C1 segment of cervical spinal cord (tissue), 14 donors: ENCODE measurements at places on chromosomes 12 and 14.

- no peak for DNase-seq
These were observed 101.6 kb upstream of the PLEKHG7 start for GRCh38 chr12:92601176-92601575.

DNA sequence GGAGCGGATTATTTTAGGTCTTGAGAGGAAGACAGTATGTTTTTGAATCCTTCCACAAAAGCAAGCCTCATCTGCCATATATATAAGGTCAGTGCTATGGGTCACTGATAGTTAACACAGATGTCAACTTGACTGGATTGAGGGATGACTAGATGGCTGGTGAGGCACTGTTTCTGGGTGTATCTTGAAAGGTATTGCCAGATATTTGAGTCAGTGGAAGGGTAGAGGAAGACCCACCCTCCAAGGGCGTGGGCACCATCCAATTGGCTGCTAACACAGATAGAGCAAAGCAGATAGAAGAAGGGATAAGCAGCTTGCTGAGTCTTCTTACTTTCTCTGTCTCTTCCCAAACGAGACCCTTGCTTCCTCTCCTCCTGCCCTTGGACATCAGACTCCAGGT, 185.0 kb upstream of the BTG1 start:
- DNase-seq: no peak

- no peak for DNase-seq
These were observed 19.4 kb upstream of the LIMA1 start for GRCh38 chr12:50302686-50303085.

DNA sequence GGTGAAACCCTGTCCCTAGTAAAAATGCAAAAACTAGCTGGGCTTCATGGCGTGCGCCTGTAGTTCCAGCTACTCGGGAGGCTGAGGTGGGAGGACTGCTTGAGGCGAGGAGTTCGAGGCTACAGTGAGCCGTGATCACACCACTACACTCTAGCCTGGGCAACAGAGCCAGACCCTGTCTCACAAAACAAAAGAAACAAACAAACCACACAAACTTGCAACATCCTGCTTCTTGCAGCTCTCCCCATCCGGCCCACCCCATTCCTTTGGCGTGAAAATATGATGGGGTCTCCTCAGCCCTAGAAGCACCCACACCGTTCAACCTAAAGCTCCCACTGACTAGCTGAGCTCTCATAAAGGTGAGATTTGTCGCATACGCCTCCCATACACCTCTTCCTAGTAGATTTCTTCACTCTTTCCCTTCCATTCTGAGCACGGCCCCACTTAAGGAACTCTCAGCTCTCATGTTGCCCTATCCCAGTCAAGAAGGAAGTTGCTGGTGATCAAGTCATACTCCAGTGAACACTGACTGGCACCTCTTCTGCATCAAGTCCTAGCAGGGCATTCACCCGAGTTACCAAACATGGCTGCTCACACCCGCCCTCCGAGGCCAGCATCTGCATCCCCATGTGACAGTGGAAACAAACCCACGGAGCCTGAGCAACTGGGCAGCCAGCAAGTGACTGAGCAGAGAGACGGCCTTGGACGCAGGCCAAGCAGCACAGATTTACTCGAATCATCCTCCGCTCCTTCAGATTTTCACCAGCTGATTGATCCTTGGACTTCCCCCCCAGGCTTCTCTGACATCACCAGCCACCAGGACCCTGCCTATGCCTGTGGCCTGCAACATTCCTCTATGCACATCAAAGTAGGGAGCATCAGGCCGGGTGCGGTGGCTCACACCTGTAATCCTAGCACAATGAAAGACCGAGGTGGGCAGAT, 18.9 kb upstream of the CD27 start:
- no peak for DNase-seq

- no peak for DNase-seq
These were observed 616.6 kb downstream of the KCNH5 start for GRCh38 chr14:62428429-62429203.
